ENCODE measurements at places on chromosomes 16 and 17.

DNA sequence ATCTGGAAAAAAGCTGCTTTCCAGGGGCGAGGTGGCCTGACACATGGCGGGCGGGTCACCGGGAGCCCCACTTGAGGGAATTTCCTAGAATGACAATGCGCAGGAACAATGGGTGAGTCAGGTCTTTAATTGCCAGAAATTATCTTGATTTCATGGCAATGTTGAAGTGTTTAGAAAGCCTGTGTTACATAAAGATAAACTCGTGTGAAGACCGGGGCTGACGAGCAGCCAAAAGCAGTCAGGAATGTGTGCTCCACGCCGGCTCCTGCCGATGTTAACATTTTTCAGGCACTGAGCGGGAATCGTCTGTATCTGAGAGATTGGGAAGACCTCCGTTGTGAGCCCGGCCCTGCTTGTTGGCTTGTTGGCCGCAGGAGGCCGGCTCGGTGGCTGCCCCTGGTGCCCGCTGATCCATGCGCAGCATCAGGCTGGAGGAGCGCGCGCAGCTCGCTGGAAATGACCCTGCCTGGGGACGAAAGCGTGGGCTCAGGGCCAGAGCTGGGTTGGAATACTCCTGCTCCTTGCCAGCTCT lies 353.1 kb downstream of the FOXL1 start:
- DNase-seq: no peak

GRCh38 chr17:69057280-69057679 lies 3.4 kb downstream of the ABCA9 start:
- DNase-seq: no peak

GRCh38 chr16:79217375-79218011 lies 383.0 kb downstream of the MAF start:
- no peak for DNase-seq

GRCh38 chr16:89118361-89119165 lies 24.9 kb downstream of the ACSF3 start:
- no peak for DNase-seq

GRCh38 chr16:86355531-86355930 lies 154.8 kb upstream of the FOXF1 start:
- DNase-seq: no peak

DNA sequence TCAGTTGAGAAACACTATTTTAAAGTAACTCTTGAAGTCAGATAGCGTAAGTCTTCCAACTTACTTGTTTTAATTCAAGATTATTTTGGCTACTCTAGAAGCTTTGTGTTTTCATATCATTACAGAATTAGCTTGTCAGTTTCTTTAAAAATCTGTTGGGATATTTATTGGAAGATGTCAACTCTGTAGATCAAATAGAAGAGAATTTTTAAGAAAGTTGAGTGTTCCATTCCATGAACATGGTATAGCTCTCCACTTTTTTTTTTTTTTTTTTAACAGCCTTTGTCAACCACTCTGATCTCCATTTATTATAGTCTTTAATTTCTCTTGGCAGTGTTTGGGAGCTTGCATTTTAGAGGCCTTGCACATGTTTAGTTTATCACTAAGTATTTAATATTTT lies 28.7 kb downstream of the NLK start:
- no peak for DNase-seq

GRCh38 chr16:67449336-67449735 lies 18.4 kb downstream of the HSD11B2 start:
- no peak for DNase-seq

- peak; percentile 70 for DNase-seq
Observed at GRCh38 chr17:42193969-42194899, at the start of gene GHDC. GHDC (minus strand) TSS chr17:42194494; CDS start chr17:42193581, 913 bp downstream.

DNA sequence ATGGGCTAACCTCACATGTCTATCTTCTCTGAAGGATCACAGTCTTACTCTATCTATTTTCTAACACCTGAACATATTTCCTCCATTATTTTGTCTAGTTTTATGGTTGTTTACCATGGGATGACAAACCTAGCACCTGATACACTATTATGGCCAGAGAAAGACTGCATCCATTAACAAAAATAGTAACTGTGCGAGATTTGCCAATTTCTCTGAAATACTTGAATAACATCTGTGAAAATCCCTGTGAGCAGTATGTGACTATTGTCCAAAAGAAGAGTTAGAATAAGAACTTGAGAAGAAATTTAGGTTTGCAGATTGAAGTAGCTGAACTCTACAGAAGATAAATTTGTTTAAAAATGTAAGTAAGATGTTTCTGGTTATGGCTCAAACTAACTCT lies 142.0 kb upstream of the CDH11 start:
- no peak for DNase-seq

DNA sequence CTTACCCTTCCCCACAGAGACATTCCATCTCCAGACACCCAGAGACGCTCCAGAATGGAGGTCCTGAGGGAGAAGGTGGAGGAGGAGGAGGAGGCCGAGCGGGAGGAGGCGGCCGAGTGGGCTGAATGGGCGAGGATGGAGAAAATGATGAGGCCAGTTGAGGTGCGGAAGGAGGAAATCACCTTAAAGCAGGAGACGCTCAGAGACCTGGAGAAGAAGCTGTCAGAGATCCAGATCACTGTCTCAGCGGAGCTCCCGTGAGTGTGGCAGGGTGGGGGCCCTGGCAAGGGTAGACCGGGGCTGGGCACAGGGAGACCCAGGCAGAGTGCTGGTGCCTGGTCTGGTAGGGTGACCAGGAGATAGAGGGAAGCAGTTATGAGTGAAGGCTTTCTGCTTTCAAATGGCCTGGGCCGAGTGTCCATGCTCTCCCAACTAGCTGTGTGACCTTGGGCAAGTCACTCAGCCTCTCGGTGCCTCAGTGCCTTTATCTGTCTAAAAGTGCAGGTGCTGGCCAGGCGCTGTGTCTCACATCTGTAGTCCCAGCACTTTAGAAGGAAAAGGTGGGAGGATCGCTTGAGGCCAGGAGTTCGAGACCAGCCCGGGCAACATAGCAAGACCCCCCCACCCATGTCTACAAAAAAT lies 3.4 kb downstream of the DRC7 start:
- DNase-seq: no peak
